ENCODE measurements at places on chromosomes 5 and 9.

GRCh38 chr5:64292611-64293215 is 127.1 kb downstream of the RNF180 start:
- DNase-seq: no peak

GRCh38 chr5:175457466-175457865 is 13.5 kb upstream of the DRD1 start:
- no peak for DNase-seq

GRCh38 chr5:110478895-110479294 is 247.6 kb downstream of the TMEM232 start:
- DNase-seq: no peak

- no peak for DNase-seq
Measured at GRCh38 chr5:57410374-57411320, 72.0 kb downstream of the ACTBL2 start.

- no peak for DNase-seq
Measured at GRCh38 chr5:80834710-80835109, 125.5 kb upstream of the RASGRF2 start.

- no peak for DNase-seq
Measured at GRCh38 chr9:86183229-86184137, 76.0 kb downstream of the C9orf153 start.

GRCh38 chr9:90296539-90296938 is 346.1 kb downstream of the DIRAS2 start:
- no peak for DNase-seq

GRCh38 chr9:82539146-82539545 is 523.8 kb downstream of the RASEF start:
- no peak for DNase-seq

DNA sequence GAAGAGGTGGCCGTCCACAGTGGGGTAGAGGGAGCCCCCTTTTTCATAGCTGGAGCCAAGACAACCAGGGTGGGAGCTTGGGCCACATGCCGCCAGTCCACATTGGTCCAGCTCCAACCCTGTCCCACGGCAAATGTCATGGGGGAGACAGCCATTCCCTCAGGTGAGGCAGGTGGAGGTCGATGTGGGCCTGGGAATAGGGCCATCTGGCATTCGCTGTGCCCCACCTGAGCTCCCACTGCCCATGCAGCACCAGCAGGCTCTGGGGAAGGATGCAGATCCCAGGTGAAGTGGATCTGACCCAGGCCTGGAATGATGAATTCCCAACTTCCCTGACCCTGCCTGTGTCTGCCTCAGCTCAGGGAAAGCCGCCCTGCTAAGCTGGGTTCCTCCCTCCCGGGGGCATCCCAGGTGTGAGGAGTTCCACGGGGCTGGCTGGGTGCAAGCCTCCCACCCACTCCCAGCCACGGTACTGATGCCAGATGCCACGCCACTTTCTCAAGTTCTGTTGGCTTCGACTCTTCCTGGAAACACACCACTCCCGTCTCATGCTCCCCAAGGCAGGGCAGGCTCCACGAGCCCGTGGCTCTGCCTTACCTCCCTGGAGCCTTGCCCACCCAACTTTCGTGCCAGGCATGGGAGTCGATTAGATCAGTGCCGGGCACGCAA is 25.2 kb upstream of the FCN2 start:
- DNase-seq: no peak

DNA sequence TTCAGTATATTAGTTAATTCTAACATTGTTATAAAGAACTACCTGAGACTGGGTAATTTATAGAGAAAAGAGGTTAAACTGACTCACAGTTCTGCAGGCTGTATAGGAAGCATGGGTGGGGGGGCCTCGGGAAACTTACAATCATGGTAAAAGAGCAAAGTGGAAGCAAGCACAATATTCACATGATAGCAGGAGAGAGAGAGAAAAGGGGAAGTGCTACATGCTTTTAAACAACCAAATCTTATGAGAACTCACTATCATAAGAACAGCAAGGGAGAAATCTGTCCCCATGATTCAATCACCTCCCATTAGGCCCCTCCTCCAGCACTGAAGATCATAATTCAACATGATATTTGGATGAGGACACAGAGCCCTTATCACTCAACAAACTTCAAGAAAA is 324.9 kb downstream of the ZNF608 start:
- no peak for DNase-seq

- no peak for DNase-seq
Measured at GRCh38 chr5:149939546-149939945, 5.0 kb downstream of the PDE6A start.

- no peak for DNase-seq
Measured at GRCh38 chr9:88826771-88827181, 164.5 kb upstream of the S1PR3 start.

- no peak for DNase-seq
Measured at GRCh38 chr9:101481261-101481660, 45.7 kb upstream of the ALDOB start.

DNA sequence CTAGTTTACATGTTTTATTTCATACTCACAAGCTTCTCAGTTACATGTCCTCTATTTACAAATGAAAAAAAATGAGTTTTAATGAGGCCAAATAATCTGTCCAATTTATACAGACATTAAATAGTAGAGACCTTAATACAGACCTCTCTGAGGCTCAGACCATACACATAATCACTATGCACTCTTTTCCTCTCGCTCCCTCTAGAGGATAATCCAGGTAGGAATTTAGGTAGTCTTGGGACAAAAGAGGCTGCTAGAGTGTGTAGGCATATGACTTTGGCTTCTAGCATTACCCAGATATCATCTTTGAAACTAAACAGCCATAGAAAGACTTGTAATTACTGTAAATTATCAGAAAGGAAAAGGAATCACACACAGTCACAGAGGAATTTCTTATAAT is 444.7 kb downstream of the HINT1 start:
- DNase-seq: no peak

GRCh38 chr5:9903801-9904200 is 273.6 kb upstream of the TAS2R1 start:
- DNase-seq: no peak

GRCh38 chr9:37293664-37294524 is 128.6 kb upstream of the GRHPR start:
- DNase-seq: no peak

DNA sequence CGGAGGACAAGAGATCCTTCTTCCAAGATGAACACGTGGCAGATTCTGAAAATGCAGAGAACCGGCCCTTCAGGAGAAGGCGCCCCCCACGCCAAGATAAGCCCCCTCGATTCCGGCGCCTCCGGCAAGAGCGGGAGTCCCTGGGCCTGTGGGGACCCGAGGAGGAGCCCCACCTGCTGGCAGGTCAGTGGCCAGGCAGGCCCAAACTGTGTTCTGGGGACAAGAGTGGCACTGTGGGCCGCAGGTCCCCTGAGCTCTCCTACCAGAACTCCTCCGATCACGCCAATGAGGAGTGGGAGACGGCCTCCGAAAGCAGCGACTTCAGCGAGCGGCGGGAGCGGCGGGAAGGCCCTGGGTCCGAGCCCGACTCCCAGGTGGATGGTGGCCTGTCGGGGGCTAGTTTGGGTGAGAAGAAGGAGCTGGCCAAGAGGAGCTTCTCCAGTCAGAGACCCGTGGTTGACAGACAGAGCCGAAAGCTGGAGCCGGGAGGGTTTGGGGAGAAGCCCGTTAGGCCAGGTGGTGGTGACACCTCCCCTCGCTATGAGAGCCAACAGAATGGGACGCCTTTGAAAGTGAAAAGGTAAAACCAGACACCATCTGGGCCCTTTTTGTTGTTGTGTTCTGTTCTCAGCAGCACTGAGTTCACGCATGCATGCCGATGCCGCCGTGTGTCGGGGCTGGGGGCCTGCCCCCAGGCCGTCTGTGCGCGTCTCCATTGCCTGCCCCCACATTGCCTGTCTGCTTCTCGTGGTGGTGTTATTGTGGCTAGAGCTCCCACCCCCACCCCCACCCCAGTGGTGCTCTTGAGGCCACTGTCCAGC is 26.6 kb upstream of the POMT1 start:
- DNase-seq: no peak

- DNase-seq: no peak
Measured at GRCh38 chr5:15510831-15511230, 10.9 kb downstream of the FBXL7 start.

DNA sequence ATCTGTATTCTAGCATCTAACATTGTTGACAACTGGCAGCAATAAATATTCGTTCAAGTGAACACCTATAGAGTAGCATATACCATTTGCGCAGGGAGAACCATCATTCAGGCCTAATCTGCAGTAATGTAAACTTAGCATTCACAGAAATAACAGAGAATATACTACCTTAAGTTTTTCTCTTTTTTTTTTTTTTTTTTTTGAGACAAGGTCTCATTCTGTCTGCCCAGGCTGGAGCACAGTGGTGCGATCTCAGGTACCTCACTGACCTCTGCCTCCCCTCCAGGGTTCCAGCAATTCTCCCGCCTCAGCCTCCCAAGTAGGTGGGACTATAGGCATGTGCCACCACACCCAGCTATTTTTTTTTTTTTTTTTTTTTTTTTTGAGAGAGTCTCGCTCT is 12.1 kb downstream of the UBAP2 start:
- DNase-seq: no peak

DNA sequence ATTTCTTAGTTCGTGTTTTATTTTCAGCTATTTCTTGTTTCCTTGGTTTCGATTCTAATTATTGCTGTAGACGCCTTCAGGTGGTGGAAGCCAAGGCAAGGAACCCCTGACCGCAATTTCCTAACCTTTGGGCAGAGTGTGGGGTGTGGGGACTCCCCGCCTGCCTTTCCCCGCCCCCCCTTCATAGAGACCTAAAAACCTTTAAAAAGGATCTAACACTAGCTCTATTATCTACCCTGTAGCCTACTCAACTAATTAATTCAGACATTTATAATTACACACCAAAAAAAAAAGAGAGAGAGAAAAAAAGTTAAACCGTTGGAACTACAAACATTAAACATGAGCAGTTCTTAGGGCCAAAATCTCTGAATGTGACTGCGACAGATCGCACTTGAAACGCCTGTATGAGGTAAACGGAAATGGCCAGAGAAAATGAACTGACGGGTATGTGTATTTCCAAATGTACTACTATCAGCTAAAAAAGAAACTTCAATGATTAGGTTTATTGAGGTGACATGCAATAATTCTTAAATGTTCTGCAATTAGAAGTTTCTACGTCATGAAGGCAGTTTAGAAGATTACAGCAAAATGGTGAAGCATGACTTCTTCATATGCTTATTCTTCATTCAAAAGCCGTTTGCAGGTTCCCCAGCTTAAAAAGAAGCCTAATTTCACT is 19.0 kb upstream of the FER start:
- DNase-seq: peak; percentile 34

GRCh38 chr5:89545076-89545475 is 662.1 kb upstream of the MEF2C start:
- no peak for DNase-seq

DNA sequence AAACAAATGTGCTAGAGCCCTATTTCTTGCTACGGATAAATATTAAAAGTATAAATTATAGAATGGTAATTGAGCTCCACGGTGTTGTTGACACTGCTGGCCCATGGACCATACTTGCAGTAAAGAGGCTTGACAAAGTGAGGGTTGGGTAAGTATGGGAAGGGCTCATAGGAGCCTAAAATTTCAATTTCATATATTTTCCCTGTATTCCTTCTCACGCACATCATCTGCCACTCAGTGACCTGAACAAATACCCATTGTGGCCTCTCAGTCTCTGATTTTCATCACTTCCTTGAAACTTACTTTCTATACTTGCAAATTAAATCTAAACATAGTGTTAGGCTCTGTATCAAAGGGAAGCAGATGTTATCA is 116.5 kb downstream of the PIK3R1 start:
- DNase-seq: no peak

- no peak for DNase-seq
Measured at GRCh38 chr5:100668511-100668910, 133.3 kb downstream of the FAM174A start.

- DNase-seq: no peak
Measured at GRCh38 chr5:67431191-67431590, 234.6 kb upstream of the CD180 start.

GRCh38 chr9:4833781-4834560 is 41.2 kb downstream of the RCL1 start:
- DNase-seq: no peak

DNA sequence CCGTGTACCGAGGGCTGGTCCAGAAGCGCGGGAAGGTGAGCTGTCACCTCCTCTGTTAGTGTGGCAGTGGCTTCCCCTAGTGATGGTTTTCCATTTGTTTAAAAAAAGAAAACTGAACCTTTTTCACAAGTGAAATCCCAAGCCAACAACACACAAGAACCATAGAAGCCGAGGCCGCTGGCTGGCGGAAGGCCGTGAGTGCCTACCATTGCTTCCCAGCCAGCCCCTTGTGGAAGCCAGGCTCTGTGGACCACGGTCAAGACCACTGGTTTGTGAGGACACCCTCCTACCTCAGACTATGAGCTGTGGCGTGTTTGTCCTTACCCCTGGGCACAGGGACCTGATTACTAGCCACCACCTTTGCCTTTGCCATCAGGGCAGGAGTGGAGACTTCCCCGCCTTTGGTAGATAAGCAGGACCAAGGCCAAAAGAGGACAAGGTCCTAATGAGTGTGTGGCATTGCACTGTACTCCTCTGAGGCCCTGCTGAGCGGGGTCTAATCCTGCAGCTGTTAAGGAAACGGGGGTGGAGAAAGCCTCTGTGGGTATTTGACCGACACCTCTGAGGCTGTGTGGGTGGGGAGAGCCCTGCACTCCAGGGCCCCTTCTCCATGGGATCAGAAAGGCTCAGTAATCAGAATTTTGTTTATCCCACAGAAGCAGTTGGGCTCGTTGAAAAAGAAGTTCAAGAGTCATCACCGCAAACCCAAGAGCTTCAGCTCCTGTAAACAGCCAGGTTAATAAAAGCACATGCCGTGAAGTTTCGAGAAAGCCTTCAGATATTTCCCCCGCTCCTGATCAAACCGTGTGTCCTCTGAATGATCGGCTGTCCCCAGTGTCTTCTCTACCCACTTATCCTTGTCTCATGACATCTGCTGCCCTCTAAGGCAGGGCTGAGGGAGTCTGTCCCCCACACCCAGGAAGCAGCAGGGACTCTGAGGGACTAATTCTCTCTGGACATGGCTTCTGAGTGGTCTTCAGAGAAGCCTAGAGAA is 4.3 kb downstream of the SURF2 start:
- no peak for DNase-seq

DNA sequence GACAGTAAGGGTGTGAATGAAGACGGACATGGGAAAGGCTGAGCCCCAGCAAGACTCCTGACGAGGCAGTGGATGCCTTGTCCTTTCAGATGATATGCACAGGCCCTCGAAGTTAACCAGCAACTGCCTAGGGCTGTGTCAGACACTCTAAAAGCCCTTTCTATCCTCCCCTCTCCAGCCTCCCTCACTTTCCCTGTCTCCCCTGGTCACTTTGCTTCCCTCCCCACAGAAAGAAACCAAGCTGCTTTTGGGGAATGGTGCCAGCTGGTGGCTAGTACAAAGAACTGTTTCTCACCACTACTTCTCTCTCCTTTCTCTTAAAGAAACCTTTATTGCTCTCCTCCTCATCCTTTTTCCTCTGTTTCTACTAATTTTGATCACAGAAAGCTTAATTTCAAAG is 21.4 kb downstream of the LHFPL2 start:
- no peak for DNase-seq

- no peak for DNase-seq
Measured at GRCh38 chr9:97979788-97980478, 3.2 kb upstream of the ANP32B start.

GRCh38 chr5:88708021-88708420 is 175.0 kb downstream of the MEF2C start:
- DNase-seq: no peak

GRCh38 chr9:2623288-2624050 is 1.9 kb downstream of the VLDLR start:
- DNase-seq: no peak

- no peak for DNase-seq
Measured at GRCh38 chr9:99040911-99041582, 63.9 kb upstream of the TGFBR1 start.

GRCh38 chr5:173333925-173334661 is 5.9 kb upstream of the STC2 start:
- no peak for DNase-seq

All from stimulated activated CD4-positive, alpha-beta T cell treated with anti-CD3 and anti-CD28 coated beads, Interleukin-2, amount 100 ng/mL, for 48 hours (primary cell).